ENCODE measurements at places on chromosomes 2 and 18. TPM values are rescaled to one million over a fixed set of nuclear protein-coding genes. Genes with fewer than 3 reads are reported as not detected.

- H3K4me3 ChIP-seq = no peak overlapping the region
- DNase-seq = no peak
- H3K36me3 ChIP-seq = no peaks in the 10 kb centered on the region
- no peaks in the 10 kb centered on the region for H3K27me3 ChIP-seq
- H3K4me1 ChIP-seq = peaks cover 23% of the 10 kb centered on the region
- H3K27ac ChIP-seq = no peak overlapping the region
Measured at GRCh38 chr2:128435576-128436478, 117.2 kb upstream of the HS6ST1 start.

Gene SULT1C4
- 2.7 TPM for total RNA-seq

Gene LYPD6B
- not detected for total RNA-seq

Gene EFHD1
- total RNA-seq = 29.7 TPM
